ENCODE measurements at places on chromosomes 5 and 9. TPM values are rescaled to one million over a fixed set of nuclear protein-coding genes. Genes with fewer than 3 reads are reported as not detected.

DNA sequence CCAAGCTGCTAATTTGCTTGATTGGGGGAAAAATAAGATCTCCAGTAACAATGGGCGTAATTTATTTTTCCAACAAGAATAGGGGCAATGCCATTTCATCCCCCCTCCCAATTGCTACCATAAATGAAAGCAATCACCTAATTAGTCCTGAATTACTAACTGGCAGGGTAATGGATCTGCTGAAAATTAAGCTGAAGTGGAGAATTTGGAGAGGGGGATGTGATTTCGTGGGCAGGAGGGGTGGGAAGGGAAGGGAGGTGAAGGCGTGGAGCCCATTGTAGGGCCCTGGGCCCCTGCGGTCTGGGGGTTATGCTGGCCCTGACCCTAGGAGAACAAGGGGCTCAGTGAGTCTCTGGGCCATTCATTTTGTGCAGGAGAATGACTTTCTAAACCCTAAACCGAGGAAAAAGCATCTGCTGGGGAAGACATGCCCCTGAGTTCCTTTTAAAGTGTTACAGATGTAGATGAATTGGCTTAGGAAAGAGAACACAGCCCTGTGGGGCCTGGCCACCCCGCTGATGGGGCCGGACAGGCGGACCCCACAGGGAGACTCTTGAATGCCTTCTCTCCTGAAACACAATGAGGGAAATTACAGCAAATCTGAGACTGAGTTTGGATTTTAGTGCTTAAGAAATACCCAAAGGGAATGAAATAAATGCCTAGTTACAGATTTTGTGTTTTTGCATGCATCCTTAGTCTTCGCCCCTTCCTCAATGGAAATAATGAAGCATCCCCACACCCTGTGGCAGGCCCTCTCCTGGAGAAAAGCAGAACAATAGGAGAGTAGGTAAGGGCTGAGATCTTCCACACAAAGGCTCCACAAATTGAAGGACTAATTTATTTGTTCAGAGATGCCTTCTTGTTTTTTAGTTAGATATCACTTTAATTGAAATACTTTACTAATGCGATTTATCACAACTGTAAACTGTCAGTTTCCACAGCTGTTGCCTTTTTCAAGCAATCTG, 143.2 kb downstream of the PSAT1 start:
- DNase-seq, result peak; percentile 90
- H3K27me3 ChIP-seq, result no peaks in the 10 kb centered on the region
- no peaks in the 10 kb centered on the region for H3K36me3 ChIP-seq
- H3K4me1 ChIP-seq, result peaks cover 43% of the 10 kb centered on the region
- peak overlapping the region; percentile 98 for H3K27ac ChIP-seq

DNA sequence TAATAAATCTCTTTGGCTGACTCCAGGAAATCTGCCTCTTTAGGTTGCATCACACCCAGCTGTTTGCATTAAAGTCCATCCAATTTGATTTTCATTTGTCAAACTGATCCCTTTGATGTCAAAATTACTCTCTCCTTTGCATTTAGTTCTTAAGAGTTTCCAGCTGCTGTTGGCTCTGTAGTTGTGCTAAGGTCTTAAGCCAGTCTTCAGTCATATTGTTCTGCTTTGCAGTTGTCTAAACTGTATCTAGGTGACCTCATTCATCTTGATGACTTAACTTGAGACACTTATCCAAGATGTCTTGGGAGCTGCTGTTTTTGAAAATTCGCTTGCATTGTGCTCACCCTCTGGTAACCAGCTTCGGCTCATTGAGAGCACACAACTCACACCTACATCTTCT, 386.9 kb upstream of the TLE4 start:
- H3K27ac ChIP-seq, result no peak overlapping the region
- DNase-seq, result no peak
- H3K4me3 ChIP-seq, result no peak overlapping the region
- no peaks in the 10 kb centered on the region for H3K27me3 ChIP-seq
- no peaks in the 10 kb centered on the region for H3K36me3 ChIP-seq

DNA sequence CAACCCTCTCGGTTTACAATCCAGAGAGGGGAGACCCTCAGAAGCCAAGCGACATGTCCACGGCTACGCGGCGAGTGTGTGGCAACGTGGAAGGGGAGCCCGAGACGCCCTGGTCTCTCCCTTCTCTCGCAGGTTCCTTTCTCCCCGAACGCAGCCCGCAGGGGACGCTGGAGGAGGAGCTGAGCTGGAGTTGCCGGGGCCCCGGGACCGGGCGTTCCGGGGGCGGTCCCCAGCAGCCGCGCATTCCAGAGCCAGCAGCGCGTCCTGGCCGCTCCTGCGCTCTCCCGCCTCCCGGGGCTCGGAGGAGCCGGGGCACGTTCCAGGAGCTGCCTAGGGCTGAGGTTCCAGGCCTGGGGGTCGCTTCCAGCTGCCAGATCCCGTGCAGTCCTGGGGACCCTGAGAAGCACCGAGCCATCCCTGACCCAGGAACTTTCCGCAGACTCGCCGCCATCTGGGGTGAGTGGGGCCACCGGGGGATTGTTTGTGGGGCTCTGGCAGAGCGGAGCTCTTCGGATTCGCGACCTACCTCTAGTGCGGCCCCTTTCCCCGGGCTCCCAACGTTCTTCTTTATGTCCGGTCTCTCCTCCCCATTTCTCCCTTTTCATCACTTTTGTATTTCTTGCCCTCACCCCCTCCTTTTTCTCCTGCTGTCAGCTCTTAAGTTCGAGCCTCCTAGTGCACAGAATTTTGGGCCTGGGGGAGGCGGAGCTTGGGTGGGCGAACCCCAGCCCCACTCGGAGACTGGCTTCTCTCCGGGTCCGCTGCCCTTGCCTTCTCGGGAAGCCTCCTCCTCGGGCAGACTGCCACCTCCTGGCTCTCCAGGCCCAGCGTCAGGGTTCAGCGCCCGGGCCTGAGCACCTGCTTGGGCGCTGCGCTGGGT, at the start of gene SMIM3:
TSS of gene SMIM3 (plus strand) at position 241 of the 880 bp plus-strand sequence. CDS start 16,684 bp downstream, outside the sequence.
- peaks cover 8% of the 10 kb centered on the region for H3K27me3 ChIP-seq
- H3K27ac ChIP-seq, result no peak within 1 kb of the TSS
- H3K36me3 ChIP-seq, result no peaks in the 10 kb centered on the region

- no peaks in the 10 kb centered on the region for H3K27me3 ChIP-seq
- no peaks in the 10 kb centered on the region for H3K36me3 ChIP-seq
- no peak for DNase-seq
- H3K27ac ChIP-seq, result no peak overlapping the region
- H3K4me1 ChIP-seq, result peaks cover 5% of the 10 kb centered on the region
Measured at GRCh38 chr5:131630963-131631350, 4.1 kb downstream of the RAPGEF6 start.

DNA sequence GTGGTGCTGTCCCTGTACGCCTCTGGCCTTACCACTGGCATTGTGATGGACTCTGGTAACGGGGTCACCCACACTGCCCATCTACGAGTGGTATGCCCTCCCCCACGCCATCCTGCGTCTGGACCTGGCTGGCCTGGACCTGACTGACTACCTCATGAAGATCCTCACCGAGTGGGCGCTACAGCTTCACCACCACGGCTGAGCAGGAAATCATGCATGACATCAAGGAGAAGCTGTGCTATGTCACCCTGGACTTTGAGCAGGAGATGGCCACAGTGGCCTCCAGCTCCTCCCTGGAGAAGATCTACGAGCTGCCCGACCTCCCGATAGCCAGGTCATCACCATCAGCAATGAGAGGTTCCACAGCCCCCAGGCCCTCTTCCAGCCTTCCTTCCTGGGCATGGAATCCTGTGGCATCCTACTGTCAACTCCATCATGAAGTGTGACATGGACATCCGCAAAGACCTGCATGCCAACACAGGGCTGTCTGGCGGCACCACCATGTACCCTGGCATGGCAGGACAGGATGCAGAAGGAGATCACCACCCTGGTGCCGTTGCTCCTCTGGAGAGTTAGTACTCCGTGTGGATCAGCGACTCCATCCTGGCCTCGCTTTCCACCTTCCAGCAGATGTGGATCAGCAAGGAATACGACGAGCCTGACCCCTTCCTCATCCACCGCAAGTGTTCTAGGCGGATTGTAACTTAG, 434.2 kb upstream of the RGMB start:
- no peaks in the 10 kb centered on the region for H3K4me1 ChIP-seq
- H3K36me3 ChIP-seq, result no peaks in the 10 kb centered on the region
- no peak overlapping the region for H3K4me3 ChIP-seq
- no peak for DNase-seq

DNA sequence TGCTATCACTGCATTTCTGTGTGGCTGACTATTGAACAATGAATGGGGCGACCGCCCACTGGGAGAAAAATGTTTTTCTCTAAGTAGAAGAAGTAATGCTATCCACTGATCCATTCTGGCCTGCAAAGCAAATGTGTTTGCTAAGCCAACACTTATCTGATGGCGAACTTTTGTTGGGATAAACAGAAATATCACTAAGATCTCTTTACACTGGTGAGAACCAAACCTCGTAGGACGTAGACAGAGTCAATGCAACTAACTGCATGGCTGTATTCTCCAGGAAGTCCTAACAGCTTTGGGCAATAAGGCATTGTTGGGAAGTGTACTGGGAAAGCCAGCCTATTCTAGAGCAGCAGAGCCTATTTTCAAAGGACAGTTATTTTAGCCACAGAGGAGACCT, 77.7 kb downstream of the ANKH start:
- no peaks in the 10 kb centered on the region for H3K27me3 ChIP-seq
- peaks cover 8% of the 10 kb centered on the region for H3K4me1 ChIP-seq
- no peak overlapping the region for H3K27ac ChIP-seq
- H3K36me3 ChIP-seq, result no peaks in the 10 kb centered on the region
- no peak overlapping the region for H3K4me3 ChIP-seq
- DNase-seq, result no peak

DNA sequence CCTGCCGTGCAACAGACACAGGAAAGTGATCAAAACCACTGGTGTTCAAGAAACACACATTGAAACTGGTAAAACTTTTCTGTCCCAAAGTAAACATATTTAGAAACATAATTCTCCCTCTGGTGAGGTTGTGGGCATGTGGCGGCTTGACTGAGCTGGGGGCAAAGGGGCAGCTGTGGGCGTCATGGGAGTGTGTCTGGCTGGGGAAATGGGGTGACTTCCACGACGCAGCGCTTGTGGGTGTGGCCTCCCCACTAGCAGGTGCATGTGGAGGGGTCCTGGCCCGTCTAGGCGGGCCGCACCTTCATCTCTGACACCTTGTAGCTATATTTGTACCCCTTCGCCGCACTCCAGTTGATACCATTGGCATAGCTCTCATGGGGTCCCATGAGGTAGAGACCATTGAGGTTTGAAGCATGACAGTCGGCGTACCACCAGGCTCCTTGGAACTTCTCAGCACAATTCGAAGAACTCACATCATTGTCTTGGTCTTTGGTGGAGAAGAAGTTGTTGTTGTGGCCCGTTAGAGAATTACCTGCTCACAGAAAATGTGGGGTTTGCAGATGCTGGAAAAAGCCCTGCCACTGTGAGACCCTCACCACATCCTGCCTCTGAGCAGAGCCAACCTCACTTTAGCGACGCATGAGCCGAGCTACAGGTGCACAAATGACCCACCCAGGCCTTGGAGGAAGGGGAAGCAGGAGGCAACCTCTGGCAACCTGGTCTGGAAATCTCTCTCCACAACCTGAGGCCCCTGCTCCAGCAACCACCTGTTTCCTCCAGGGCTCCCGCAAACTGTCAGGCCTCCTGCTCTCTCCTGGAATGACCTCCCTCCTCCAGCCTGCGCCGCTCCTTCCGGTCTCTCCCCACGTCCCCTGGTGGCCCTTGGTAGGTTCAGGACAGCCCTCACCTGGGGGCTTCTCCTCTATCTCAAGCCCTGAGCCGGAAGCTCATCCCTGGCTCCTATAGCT, 7.9 kb downstream of the FCN1 start:
- no peaks in the 10 kb centered on the region for H3K36me3 ChIP-seq
- H3K4me3 ChIP-seq, result no peak overlapping the region
- H3K27me3 ChIP-seq, result no peaks in the 10 kb centered on the region
- no peak for DNase-seq

DNA sequence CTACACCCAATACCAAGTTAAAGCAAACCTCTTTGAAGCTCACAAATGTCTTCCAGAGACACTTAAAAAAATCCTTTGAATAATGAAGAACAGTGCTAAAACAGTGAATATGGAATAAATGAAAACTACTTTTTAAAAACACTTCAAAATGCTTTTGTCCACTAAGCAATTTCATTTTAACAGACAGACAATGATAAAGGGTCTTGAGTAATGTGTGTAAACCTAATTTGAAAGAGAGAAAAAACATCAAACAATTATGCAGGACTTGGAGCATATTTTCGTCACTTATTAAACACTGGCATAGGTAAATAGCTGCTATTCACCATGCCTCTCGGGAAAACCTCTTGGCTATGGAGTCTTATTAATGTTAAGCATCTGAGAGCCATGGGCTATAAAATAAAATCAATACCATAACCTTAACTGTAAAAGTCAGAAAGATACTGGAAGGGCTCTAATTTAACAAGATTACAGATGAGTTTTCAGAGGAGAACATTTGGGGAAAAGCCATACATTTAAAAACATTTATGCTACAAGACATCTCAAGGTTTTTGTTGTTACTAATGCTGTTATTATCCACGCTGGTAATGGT, 177.8 kb downstream of the NFIB start:
- no peak overlapping the region for H3K4me3 ChIP-seq
- no peaks in the 10 kb centered on the region for H3K36me3 ChIP-seq
- DNase-seq, result no peak
- no peaks in the 10 kb centered on the region for H3K4me1 ChIP-seq

DNA sequence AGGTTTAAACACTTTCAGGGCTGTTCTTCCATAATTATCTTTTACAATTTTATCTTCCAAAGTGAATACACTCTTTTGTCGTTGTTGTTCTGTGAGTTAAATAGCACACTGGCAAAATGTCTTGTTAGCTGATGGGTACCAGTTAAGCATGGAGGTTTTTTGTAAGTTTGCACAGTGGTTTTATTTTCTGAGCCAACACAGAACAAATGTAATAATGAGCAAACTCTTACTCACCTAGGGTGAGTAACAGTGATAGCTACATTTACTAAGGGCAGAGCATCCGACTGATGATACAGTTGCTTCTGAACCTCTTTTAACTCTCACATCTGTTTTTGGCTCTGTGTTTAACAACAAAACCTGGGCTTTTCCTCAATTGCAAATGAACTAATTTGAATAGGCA, 103.2 kb downstream of the CTNND2 start:
- no peak for DNase-seq
- H3K4me3 ChIP-seq, result no peak overlapping the region
- no peaks in the 10 kb centered on the region for H3K4me1 ChIP-seq

DNA sequence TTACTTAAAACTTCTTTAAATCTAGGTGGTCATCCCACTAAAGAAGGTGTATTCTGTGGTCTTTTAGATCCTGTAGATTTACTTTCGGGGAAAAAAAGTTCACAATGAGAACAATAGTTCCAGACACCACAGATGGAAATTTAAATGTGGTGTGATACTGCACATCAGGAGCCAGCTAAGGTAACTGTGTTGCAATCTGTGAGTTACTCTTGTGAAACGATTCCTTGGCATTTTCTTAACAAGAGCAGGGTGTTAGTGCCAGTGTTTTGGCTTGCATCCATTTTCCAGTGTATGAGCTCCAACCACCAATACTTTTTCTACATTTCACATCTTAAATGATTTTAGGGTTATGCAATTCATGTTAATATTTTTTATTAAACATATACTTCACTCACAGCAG, 674.5 kb downstream of the CETN3 start:
- DNase-seq, result no peak
- no peak overlapping the region for H3K27ac ChIP-seq
- H3K4me3 ChIP-seq, result no peak overlapping the region
- no peaks in the 10 kb centered on the region for H3K4me1 ChIP-seq

The PTPA gene
- total RNA-seq, result 133 TPM

The SERINC5 gene
- 126 TPM for total RNA-seq

The EXOSC2 gene
- 59.1 TPM for total RNA-seq

The TAS2R1 gene
- not detected for total RNA-seq

The SH3GL2 gene
- total RNA-seq, result 1.2 TPM

The APBA1 gene
- total RNA-seq, result 3.4 TPM

Measured in neural progenitor cell (in vitro differentiated cells).